Stimulated activated CD8-positive, alpha-beta memory T cell treated with anti-CD3 and anti-CD28 coated beads, Interleukin-7, amount 100 ng/mL, for 4 hours (primary cell): ENCODE measurements at places on chromosomes 3 and 15.

DNA sequence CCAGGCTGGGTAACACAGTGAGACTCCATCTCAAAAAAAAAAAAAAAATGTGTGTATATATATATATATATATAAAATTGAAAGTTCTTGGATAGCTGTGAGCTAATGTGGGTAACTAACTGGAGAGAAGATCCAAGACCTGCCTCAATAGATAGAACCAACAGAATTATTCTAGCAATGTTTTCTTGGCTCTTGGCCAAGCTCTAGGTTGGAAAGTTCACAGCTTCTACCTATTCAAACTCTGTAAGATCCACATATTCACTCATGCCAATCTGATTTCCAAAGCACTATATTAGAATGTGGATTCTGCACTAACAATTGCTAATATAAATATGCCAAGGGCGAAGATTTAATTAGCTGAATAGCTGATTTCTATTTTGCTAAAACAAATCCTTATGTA lies 29.8 kb upstream of the CMTM6 start:
- no peak for DNase-seq

DNA sequence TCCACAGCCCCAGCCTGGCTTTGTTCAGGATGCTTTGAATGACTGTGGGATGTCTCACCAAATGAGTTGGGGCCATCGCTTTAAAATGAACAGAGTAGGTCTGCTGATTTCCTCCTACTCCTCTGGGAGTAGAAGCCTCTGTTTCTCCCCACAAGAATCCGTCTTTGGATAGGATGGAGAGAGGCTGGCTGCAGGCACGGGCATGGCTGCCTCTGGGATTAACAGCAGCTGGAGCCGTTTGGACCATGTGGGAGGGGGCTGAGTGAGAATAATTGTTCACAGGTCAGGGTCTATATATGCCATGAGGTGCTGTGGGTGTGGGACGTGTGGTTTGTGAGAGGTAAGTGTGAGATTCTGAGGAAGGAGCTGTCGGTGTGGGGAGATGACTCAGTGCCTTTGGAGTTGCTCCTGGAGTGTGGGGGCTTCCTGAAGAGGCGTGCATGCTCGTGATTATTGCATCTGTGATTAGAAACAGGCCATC lies 48.0 kb upstream of the APEH start:
- DNase-seq: no peak

DNA sequence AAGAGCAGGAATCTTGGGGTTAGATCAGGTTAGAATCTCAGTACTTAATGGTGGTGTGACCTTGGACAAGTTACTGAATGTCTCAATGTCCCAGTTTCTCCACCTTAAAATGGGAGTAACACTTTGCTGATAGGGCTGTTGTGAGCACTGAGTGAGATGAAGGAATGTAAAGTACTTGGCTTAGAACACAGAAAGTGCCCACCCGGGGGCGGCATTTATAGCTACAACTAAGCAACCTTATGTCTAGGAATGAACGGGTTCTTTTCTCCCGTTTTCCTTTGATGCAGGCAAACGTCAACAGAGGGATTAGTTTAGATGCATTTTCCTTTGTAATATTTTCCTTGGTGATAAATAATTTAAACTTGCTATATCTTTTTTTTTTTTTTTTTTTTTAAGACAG lies 176.6 kb downstream of the USP13 start:
- DNase-seq: no peak

- DNase-seq: no peak
Measured at GRCh38 chr3:110526777-110527727, 544.6 kb upstream of the NECTIN3 start.
